Stimulated activated CD4-positive, alpha-beta T cell treated with anti-CD3 and anti-CD28 coated beads, Interleukin-4, amount 100 ng/mL, for 48 hours (primary cell): ENCODE measurements at places on chromosomes 11 and 22.

DNA sequence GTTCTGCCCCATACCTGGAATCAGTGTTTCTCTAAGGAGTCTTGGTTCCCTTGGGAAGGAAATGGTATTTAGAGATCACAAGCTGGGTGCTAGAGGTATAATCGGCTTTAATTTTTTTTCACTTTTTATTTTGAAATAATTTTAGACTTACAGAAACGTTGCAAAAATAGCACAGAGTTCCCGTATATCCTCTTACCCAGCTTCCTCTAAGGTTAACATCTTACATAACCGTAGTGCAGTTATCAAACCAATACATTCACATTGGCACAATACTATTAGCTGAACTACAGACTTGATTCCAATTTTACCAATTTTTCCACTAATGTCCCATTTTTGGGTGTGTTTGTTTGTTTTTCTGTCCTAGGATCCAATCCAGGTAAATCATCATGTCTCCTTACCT is 63.8 kb downstream of the RBX1 start:
- DNase-seq, result no peak

- DNase-seq, result no peak
Measured at GRCh38 chr22:48717883-48718817, 1109.5 kb downstream of the BRD1 start.

DNA sequence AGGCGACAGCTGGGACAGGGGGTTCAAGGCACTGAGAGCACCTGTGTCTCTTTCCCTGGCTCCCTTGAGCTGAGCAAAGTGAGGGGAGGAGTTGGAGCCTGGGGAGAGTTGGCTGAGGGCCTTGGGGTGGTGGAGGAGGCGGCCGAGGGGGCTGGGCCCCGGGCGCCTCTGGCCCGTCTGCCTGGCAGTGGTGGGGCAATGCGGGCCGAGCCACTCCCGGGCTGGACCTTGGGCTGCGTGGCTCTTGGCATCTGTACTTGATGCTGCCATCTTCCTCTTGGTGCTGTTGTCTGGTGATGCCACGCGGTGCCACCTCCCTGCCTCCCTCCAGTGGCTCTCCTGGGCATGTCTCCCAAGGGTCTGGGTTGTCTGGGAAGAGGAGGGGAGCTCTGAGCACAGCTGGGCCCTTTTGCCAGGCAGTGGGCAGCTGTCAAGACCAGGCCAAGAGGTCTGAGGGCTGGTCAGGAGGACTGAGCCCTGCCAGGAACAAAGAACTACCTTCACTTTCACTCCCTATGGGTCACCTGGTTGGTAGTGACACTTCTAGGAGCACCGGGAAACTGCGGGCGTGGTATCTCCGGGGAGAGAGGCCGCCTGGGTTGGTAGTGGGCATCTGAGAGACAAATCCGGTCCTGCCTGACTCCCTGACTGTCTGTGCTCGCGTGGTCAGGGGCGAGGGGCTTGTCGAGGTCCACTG is 1.3 kb downstream of the GRIK4 start:
- DNase-seq, result no peak

GRCh38 chr11:68289456-68289855 is 17.7 kb upstream of the C11orf24 start:
- no peak for DNase-seq

DNA sequence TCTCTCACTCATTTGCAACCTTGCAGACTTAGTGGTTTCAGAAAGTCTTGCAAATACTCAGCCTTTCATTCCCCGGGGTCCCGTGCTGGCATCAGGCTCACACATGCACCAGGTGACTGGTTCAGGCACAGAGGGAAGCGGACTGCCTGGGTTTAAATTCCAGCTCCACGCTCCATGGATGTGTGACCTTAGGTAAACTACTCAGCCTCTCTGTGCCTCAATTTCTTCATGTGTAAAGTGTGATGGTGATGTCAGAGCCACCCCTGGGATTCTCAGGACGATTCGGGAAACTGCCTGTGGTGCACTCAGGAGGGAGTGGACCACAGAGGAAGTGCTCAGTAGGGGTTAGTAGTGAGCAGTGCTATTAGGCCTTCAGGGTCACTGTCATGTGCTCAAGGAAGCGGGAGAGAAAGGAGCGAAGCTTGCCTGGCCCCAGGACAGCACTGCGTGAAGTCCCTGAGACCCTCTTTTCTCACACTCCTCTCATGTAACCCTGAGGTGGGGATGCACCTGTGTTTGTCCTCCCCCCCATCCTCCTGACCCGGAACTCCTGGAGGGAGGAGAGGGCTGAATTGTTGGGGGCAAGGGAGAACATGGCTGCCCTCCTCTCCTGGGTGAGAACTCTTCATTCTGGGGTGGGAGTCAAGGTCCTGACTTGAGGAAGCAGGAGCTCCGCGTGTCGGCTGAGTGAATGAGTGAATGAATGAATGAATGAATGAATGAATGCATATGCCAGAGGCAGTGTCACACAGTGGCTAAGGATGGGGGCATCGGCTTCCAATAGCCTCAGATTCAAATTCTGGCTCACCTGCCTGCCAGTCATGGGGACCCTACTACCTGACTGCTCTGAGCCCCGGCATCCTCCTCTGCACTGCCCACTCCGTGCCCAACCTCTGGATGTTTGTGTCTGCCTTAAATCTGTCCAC is 14.4 kb upstream of the UPK3A start:
- no peak for DNase-seq

DNA sequence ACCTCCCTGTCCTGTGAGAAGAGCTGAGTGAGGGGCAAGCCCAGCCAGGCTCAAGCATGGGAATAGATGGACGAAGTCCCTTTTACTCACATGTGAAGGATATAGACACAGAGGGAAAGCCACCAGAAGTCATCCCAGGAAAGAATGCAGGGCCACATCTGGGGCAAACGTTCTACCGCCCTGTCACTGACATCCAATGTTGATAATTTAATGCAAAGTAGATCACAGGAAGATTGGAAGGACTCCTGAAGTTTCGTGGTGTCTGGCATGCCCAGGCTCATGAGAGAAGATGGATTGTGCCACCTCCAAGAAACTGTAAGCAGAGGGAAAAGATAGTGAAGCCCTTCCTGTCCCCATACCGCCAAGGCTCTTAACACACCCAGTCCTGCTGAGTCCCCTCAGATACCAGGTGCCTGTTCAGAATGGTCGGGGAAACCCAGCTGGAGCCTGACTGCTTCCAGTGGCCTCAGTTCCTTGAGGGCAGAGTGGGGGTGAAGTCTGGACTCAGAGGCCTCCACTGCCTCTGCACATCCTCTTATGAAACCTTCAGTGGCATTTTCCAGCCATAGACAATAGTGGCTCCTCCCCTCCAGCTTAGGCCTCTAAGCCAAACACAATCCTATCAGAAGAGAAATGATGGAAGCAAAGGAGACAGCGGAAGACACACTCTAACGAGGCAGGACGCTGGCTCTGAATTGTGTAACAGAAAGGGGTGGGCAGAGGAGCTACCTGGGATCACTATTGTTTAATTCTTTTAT is 7.5 kb upstream of the STK33 start:
- DNase-seq, result no peak

DNA sequence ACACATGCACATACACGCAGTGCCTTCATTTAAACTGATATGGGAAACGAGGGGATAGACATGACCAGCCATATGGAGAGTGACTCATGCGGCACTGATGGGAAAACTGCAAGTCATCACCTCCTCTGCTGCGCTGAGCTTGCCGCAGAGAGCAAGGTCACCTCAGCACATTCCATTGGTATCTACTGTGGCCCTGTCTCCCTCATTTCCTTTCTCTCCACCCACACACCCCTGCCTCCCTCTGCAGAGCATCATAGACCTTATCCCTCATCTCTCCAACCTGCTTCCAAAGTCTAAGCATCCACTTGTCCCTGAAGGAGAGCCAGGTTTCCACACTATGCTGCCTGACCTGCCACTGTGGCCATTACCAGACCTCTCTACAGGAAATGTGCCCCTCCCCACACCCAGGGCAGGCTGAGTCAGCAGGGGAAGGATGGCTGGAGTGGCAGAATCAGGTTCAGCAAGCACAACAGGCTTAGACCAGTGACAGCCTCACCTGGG is 116.9 kb upstream of the SNX19 start:
- no peak for DNase-seq

DNA sequence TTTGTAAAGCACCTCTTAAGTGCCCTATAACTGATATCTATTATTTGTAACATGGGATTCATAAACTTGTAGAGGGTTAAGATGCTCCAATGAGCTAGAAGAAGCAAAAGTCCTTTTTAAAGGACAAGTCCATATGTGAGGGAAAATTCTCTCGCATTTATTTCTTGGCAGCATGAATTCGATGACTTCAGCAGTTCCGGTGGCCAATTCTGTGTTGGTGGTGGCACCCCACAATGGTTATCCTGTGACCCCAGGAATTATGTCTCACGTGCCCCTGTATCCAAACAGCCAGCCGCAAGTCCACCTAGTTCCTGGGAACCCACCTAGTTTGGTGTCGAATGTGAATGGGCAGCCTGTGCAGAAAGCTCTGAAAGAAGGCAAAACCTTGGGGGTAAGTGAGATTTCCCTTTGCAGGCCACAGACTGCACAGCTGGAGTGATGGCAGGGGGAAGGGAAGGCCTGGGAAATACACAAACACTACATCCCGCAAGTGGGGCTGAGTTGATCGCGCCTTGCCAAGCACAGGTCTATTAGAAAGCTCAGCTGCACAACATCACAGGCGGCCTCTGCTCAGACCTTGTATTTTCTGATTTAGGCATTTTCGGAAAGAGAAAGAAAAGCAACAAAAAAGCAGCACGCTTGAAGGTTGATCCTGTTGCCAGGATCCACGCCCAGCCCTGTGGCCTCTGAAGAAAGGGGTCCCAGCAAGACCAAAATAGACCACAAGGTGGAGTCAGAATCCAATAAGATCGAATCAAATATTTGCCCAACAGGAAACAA is 1.5 kb downstream of the MS4A8 start:
- no peak for DNase-seq
